ENCODE measurements at places on chromosomes 7 and 10.

GRCh38 chr7:68537774-68538071 lies 1060.6 kb upstream of the AUTS2 start:
- no peak for DNase-seq

GRCh38 chr10:129851941-129852640 lies 112.0 kb downstream of the EBF3 start:
- no peak for DNase-seq

GRCh38 chr10:122544493-122544892 lies 16.1 kb upstream of the DMBT1 start:
- DNase-seq, result no peak

- DNase-seq, result no peak
These were observed 70.7 kb upstream of the MKX start for GRCh38 chr10:27816320-27816719.

DNA sequence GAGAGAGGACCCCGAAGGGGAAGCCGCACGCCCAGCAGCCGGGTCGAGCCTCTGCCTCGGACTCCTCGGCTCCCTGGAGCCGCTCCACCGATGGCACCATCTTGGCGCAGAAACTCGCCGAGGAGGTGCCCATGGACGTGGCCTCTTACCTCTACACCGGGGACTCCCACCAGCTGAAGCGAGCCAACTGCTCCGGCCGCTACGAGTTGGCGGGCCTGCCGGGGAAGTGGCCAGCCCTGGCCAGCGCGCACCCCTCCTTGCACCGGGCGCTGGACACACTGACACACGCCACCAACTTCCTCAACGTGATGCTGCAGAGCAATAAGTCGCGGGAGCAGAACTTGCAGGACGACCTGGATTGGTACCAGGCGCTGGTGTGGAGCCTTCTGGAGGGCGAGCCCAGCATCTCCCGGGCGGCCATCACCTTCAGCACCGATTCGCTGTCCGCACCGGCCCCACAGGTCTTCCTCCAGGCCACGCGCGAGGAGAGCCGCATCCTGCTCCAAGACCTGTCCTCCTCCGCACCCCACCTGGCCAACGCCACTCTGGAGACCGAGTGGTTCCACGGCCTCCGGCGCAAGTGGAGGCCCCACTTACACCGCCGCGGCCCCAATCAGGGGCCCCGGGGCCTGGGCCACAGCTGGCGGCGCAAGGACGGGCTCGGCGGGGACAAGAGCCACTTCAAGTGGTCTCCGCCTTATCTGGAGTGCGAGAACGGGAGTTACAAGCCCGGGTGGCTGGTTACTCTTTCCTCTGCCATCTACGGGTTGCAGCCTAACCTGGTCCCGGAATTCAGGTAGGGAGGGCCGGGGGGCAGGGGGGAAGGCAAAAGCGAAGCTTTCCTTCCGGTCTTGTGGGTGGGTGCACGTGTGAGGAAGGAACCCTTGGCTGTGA lies 973 bp downstream of the GPR158 start:
- no peak for DNase-seq

DNA sequence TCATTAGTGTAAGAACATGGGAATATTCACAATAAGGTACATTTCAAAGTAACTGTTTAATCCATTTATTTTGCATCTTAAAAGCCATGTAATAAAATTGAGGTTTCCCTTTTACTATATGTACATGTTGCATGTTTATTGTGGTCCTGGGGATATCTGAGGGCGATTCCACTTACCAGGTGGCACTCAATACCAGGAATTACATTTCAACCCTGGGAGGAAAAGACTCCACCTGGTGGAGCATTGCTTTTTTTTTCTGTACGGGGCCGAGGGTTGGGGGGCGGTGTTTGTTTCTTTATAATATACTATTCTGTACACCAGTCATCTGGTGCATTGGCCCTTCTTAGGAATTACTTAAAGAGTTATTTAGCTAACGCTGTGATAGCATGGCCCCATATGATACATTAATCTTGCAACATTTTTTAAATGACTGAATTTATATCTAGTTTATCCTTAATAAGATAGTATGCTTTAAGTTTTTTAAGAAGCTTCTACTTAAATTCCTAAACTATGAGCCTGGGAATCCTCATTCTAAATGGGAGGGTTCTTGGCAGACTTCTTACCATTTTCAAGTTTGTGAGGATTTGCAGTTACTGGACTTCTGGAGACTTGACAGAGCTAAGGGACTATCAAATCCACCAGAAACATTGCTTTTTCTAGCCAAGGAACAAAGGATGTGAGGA lies 7.2 kb upstream of the HGF start:
- DNase-seq, result no peak
